ENCODE measurements at places on chromosomes 12 and 14.
A peak's percentile ranks its signal among the peaks of the same experiment; 100 is the strongest.

DNA sequence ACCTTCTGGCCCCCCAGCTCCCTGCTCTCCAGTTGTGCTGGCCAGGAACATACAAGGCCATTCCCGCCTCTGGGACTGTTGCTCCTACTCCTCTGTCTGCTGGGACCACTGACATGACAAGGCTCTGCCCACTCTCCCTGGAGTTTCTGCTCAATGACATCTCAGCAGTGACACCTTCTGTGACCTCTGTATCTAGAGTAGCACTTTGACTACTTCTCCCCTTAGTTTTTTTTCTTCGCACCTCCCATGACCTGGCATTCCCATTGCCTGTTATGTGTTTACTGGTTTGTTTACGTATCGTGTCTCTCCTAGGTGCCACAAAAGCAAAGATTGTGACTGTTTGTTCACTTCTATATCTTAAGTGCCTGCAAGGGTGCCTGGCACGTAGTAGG lies 40.1 kb upstream of the TMEM263 start:
- peak; percentile 9 for DNase-seq

GRCh38 chr12:80581783-80582182 lies 125.7 kb upstream of the MYF6 start:
- no peak for DNase-seq

GRCh38 chr14:53975444-53975843 lies 18.8 kb upstream of the BMP4 start:
- no peak for DNase-seq

DNA sequence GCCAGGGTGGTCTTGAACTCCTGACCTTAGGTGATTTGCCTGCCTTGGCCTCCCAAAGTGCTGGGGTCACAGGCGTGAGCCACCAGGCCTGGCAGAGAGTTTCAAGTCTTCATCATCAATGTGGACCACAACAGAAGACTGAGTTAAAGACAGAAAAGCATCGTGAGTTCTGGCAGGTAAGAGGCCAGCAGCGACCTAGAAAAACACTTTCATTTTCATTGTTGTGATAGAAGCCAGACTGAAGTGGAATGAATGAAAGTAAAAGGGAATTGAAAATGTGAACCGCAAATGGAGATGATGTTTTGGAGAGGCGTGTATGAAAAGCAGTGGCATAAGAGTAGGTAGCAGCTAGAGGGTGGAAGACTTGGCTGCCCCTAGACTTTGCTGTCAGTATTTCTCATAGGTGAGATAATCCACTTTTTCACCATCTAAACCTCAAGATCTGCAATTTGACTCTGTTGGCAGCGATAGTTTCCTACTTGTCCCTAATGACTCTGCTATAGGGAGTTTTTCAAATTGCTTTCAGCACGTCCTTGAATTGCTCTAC lies 47.1 kb upstream of the PLEKHA5 start:
- DNase-seq: no peak

GRCh38 chr12:38921025-38921677 lies 15.8 kb upstream of the CPNE8 start:
- DNase-seq: peak; percentile 60

- DNase-seq: no peak
These were observed 92.1 kb downstream of the CHGA start for GRCh38 chr14:93015064-93015463.

- DNase-seq: no peak
These were observed 53.2 kb downstream of the DACT1 start for GRCh38 chr14:58690801-58691516.

- no peak for DNase-seq
These were observed 141.9 kb downstream of the DPF3 start for GRCh38 chr14:72752034-72752412.

GRCh38 chr12:108613548-108613947 lies 15.7 kb upstream of the TMEM119 start:
- no peak for DNase-seq

- DNase-seq: no peak
These were observed 23.8 kb downstream of the CYP46A1 start for GRCh38 chr14:99707921-99708320.

DNA sequence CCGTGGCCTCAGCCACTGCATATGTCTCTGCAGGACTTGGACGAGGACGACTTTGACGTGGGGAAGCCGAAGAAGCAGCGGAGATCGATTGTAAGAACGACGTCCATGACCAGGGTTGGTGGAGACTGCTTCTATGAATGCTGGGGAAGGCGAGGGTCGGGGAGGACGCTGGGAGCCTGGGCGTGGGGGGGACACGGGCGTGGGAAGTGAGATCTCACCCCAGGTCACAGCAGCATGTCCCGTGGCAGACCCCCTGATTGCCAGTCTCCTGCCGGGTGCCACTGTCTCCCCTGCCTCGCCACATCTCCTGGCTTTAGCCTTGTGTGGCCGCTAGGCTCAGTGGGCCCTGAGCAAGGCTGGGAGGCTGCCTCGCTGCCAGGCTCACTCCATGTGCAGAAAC lies 29.9 kb upstream of the TEX22 start:
- DNase-seq: no peak

DNA sequence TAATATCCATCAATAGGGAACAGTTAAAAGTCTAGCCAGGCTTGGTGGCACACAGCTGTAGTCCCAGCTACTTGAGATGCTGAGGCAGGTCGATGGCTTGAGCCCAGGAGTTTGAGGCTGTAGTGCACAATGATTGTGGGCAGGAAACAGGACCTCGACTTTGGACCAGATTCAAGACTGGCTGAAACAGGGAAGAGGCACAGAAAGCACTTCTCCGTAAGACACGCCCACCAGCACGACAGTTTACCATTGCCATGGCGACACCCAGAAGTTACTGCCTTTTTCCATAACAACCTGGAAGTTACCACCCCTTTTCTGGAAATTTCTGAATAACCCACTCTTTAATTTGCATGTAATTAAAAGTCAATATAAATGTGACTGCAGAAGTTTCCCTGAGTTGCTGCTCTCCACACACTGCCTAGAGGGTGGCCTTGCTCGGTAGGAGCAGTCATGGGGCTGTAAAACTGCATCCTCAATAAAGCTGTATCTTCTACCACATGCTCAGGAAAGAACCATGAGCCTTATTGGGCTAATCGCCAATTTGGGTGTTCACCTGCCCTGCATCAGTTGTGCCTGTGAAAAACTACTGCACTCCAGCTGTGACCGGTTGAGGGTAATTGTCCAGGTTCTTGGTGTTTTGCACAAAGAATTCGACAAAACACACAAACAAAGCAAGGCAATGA lies 4.6 kb upstream of the LRRC23 start:
- peak; percentile 45 for DNase-seq

DNA sequence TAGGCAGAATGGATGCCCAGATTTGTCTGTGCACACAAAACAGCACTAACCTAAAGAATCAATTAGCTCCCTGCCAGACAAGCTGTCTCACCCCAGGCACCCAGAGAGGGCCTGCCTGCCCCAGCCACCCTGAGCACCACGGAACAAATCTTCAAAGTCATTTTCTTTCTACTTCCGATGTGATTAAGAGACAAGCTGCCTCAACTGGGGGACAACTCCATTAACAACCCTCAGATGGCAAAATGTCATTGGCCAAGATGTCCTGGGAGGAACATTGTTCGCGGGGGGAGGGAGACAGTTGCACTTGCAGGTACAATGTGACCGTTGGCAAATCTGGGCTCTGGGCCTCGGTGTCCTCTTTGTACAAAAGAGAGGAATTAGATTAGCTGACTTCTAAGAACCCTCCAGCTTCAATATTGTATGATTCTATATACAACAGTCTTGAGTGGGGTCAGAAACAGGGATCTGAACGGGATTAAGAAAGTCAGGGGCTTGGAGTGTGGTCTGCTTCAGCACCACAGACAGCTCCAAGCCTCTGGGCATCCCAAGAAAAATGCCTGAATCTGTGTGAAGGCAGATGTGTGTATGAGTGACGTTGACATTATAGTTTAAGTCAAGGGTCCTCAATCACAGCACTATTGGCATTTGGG lies 42.8 kb upstream of the CMKLR1 start:
- DNase-seq: no peak

- no peak for DNase-seq
These were observed 17.2 kb downstream of the NECAP1 start for GRCh38 chr12:8099235-8099634.

GRCh38 chr12:75414671-75415070 lies 23.8 kb downstream of the GLIPR1L2 start:
- no peak for DNase-seq
